ENCODE measurements at places on chromosomes 12 and 14. TPM values are rescaled to one million over a fixed set of nuclear protein-coding genes. Genes with fewer than 3 reads are reported as not detected.

DNA sequence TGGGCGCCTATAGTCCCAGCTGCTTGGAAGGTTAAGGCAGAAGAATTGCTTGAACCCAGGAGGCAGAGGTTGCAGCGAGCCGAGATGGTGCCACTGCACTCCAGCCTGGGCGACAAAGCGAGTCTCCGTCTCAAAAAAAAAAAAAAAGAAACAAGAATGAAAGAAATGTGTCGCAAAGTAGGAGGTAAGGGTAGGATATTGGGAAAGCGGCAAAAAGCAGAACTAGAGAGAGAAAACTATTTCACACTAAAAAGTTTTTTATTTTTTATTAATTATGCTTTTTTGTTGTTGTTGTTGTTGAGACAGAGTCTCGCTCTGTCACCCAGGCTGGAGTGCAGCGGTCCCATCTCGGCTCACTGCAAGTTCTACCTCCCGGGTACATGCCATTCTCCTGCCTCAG lies 17.7 kb downstream of the SBNO1 start:
- DNase-seq, result no peak

- no peak for DNase-seq
Observed at GRCh38 chr12:130947028-130947613, 6.6 kb upstream of the ADGRD1 start.

GRCh38 chr12:129815846-129816245 lies 88.0 kb downstream of the TMEM132D start:
- DNase-seq, result no peak

The FSCB gene
- 0.02 TPM for total RNA-seq

The ADCY6 gene
- 7.8 TPM for total RNA-seq

The NANOG gene
- not detected for total RNA-seq

The ZDHHC22 gene
- total RNA-seq, result not detected

Data from H4 (cell line).